ENCODE measurements at places on chromosomes 6 and 20. TPM values are rescaled to one million over a fixed set of nuclear protein-coding genes. Genes with fewer than 3 reads are reported as not detected.

GRCh38 chr6:17861361-17861760 lies 126.1 kb downstream of the KIF13A start:
- H3K4me1 ChIP-seq, result no peaks in the 10 kb centered on the region
- no peak overlapping the region for H3K4me3 ChIP-seq
- no peak for DNase-seq

DNA sequence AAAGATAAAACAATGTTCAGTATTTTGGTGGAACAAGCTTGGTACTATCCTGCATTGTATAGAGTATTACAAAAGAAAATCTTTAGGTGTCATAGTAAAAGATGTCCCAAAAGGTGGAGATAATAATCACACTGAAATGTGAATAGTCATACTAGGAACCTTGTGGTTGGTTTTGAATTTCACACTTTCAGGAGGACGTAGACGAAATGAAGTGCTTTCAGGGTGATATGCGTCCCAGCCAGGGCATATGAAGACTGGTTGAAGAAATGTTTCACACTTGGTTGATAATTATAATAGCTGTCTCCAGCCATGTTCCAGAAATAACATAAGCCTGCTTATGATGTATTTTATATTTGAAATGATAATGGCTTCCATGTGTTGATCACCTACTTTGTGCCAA lies 60.4 kb downstream of the SCAND1 start:
- peaks cover 2% of the 10 kb centered on the region for H3K36me3 ChIP-seq
- no peak overlapping the region for H3K27ac ChIP-seq
- no peak overlapping the region for H3K4me3 ChIP-seq
- no peaks in the 10 kb centered on the region for H3K27me3 ChIP-seq

OPRL1 gene
- 1.4 TPM for total RNA-seq

TFAP2A gene
- total RNA-seq, result 0.18 TPM

GRCh38 chr6:36930483-36930882 lies 24.1 kb upstream of the PI16 start:
- no peak overlapping the region for H3K27ac ChIP-seq
- no peaks in the 10 kb centered on the region for H3K27me3 ChIP-seq
- DNase-seq, result no peak
- H3K36me3 ChIP-seq, result peaks cover 5% of the 10 kb centered on the region

DNA sequence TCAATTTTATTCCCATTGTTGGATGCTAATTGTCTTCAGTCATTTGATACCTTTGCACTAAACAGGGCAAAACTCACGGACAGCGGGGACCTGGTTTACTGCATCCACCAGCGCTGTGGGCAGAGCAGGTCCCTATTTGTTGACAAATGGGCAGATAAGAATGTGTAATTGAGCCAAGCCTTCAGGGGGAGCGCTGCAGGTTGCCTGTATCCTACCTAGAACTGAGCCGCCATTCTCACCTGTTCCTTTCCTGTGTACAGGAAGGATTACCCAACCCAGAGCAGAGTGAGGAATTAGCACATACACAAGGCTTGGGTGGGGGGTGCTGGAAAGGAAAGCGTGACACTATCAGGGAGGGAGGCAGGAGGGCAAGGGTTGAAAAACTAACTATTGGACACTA lies 89.1 kb upstream of the FOXA2 start:
- H3K4me1 ChIP-seq, result no peaks in the 10 kb centered on the region
- H3K27ac ChIP-seq, result no peak overlapping the region
- no peaks in the 10 kb centered on the region for H3K27me3 ChIP-seq
- H3K4me3 ChIP-seq, result no peak overlapping the region

DNA sequence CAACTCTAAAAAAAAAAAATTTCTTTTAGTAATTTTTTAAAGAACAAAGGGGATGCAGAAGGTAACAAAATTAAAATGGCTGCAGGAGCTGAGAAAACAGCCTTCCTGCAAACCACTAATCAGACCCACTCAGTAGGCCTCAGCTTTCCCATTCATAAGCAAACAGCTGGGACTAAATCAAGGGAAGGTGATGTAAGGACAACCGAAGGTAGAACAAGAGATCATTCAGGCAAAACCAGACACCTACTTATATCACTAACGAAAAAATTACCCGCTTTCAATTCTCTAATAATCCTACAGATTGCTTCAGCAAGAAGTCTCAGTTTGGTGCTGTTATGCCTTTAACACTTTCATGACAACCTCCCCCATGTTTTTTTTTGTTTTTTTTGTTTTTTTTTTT lies 124.0 kb downstream of the ZMYND8 start:
- peaks cover 6% of the 10 kb centered on the region for H3K4me1 ChIP-seq
- H3K4me3 ChIP-seq, result no peak overlapping the region
- H3K27ac ChIP-seq, result no peak overlapping the region
- DNase-seq, result no peak

Measured in T-helper 17 cell (primary cell).